ENCODE measurements at places on chromosomes 13 and 19.

GRCh38 chr13:44801990-44802389 lies 187.3 kb downstream of the NUFIP1 start:
- DNase-seq: no peak

GRCh38 chr13:23632048-23632582 lies 61.9 kb downstream of the TNFRSF19 start:
- DNase-seq: no peak

GRCh38 chr19:54156953-54157352 lies 2.6 kb downstream of the LENG1 start:
- DNase-seq: no peak

- no peak for DNase-seq
Measured at GRCh38 chr19:14512406-14512961, 5.7 kb downstream of the DNAJB1 start.

DNA sequence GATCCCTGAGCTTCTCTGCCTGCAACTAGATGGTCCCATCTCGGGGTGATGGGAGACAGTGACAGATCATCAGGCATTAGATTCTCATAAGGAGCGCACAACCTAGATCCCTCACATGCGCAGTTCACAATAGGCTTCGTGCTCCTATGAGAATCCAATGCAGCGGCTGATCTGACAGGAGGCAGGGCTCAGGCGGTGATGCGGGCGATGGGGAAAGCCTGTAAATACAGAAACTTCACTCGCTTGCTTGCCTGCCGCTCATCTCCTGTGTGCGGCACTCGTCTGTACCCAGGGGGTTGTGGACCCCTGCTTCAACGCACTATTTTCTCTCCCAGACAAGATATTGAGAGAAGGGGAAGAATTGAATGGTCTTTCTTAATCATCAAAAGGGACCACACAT lies 473.9 kb downstream of the ZNF536 start:
- no peak for DNase-seq

- DNase-seq: no peak
Measured at GRCh38 chr13:60303166-60303565, 93.9 kb upstream of the TDRD3 start.

GRCh38 chr13:99960663-99961311 lies 10.8 kb downstream of the ZIC5 start:
- no peak for DNase-seq

- DNase-seq: no peak
Measured at GRCh38 chr13:31018511-31018910, 86.1 kb downstream of the TEX26 start.

DNA sequence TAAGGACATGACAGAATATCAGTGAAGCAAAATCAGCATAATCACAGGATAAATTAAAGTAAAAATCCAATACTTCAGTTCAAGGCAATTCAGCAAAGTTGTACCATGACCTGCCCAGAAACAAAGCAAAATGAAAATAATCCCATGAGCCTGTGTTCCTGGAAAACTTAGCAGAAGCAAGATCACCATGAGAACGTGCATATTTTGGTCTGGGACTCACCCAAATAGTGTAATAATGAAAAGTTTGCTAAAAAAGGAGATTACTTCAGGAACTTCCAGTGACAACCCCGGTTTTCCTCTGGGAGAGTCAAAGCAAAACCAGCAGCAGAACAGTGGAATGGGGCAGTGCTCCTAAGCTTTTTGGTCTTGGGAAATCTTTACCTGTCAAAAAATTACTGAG lies 14.9 kb upstream of the RPL21 start:
- DNase-seq: no peak
